ENCODE measurements at places on chromosomes 11 and 22.

- no peak for DNase-seq
Measured at GRCh38 chr11:73976451-73977151, 6.0 kb downstream of the UCP2 start.

- no peak for DNase-seq
Measured at GRCh38 chr11:117519170-117519569, 191.5 kb downstream of the CEP164 start.

DNA sequence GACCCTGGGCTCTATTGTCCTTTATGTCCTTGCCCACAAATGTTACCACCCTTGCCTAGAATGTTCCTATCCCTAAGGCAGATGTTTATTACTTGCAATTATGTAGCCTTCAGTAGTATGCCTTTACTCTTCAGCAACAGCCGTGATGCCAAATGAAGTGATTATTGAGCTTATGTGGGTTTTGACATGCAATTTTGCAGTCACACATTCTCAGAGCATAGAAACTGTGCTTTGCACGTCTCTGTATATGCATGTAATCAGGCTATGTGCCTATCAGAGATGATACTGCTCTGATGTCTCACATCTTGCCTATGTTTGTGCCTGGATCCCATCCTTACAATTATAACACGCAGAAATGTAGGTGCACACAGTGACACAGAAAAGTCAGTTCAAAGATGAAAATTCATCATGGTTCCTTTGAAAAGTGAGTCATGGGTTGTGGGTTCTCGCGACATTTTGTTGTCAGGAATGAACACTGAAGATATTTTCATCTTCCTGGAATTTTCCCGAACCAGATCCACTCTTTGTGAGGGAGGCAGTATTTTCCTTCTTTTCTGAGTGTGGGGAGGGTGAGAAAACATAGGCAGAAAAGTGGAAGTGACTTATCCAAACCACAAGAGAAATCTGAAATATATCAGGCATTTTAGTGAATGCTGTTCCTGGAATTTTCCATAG, 81.1 kb downstream of the BMAL1 start:
- no peak for DNase-seq

DNA sequence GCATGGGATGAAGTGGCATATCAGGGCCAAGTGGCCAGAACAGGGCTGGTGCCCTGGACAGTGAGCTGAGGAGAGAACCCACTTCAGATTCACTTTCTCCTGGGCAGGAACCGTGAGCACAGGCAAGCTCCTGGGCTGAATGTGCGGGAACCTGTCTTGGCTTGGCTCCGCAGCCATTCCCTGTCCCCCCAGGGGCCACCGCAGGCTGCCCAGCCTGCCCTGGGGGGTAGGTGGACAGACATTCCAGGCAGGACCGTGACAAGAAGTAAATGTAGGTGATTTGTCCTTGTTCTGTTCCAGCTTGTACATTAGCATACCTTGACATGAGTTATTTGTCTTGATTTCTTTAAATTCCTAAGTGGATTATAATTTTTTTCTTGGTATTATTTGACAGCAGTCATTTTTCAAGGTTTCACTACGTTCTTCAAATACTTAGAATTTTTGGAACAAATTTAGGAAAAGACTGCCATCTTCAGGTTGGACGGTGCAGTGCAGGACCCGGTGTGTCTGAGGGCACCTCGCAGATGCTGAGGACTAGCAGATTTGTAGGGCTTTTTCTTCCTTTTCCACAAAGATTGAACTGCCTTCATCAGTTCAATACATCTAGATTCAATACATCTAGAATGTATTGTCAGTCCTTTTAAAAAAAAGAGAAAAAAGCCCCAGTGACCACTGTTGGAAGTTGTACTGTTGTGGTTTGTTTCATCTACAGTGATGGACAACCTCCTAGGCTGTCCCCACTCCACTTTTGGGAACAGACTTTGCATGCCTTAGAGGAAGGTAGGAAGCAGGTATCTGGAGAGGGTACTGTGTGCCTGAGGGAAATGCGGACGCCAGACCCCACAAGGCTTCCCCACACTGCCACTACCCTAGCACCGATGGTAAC, 115.1 kb upstream of the RASSF10 start:
- peak; percentile 52 for DNase-seq

- no peak for DNase-seq
Measured at GRCh38 chr22:19706661-19707151, 7.6 kb upstream of the SEPTIN5 start.

DNA sequence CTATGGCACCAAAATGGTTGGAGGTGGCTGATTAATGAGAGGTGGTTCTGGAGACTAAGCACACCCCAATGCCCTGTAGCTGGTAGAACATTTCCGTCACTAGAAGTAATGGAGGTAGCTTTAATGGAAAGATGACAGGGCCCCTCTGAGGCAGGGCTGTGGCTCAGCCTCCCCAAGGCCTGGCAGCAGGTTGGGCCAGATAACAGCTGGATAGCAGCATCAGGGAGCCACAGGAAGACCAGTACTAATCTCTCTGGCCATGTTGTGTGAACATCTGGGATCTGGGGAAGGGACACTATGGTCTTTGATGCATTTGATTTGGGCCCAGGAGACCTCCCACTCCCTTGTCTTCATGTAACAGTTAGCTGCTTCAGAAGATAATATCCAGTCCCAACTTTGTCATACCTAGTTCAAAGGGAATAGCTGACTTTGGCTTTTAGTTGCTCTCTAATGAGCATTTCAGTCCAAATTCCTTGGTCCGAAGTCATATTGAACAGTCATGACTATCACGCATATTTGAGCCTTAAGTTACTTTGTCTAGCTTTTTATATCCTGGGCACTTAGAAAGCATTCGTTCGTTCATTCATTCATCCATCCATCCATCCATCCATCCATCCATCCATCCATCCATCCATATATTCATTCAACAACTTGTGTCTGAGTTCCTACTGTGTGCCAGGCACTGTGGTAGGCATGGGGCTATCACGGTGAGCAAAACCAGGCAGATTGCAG, 53.0 kb upstream of the LMO2 start:
- no peak for DNase-seq

- DNase-seq: no peak
Measured at GRCh38 chr22:25061605-25062376, 109.3 kb downstream of the KIAA1671 start.

DNA sequence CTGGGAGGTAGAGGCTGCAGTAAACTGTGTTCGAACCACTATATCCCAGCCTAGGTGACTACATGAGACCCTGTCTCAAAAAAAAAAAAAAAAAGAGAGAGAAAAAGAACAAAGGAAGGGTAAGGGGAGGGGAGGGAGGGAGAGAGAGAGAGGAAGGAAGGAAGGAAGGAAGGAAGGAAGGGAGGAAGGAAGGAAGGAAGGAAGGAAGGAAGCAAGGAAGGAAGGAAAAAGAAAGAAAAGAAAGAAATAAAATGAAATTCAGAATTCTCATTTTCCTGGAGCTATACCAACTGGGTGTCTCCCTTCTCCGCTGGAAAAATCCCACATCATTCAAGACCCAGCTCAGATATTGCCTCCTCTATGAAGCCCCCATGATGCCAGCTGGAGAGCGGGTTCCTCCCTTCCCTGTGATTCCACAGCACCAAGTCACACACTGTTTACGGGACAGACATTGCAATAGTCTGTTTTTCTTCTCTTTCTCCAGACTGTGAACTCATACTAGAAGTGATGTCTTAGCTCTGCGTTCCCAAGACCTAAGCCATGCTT, 3.0 kb upstream of the PPFIA1 start:
- no peak for DNase-seq

DNA sequence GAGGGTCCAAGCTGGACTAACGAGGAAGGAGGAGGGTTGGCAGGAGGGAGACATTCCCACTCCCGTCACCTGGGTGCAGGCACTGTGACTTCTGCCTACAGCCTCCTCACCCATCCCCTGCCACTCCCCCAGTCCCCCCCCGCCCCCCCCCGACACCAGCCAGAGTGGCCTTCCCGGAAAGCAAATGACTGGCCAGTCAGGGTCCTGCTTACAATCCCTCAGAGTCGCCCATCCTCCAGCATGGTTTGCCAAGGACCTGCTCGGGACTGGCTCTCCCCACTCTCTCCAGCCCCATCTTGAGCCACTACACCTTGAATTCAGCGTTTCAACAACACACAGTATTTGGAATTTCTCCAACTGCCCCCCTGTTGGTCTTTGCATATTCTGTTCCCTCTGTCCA, 59.6 kb downstream of the THAP12 start:
- no peak for DNase-seq

DNA sequence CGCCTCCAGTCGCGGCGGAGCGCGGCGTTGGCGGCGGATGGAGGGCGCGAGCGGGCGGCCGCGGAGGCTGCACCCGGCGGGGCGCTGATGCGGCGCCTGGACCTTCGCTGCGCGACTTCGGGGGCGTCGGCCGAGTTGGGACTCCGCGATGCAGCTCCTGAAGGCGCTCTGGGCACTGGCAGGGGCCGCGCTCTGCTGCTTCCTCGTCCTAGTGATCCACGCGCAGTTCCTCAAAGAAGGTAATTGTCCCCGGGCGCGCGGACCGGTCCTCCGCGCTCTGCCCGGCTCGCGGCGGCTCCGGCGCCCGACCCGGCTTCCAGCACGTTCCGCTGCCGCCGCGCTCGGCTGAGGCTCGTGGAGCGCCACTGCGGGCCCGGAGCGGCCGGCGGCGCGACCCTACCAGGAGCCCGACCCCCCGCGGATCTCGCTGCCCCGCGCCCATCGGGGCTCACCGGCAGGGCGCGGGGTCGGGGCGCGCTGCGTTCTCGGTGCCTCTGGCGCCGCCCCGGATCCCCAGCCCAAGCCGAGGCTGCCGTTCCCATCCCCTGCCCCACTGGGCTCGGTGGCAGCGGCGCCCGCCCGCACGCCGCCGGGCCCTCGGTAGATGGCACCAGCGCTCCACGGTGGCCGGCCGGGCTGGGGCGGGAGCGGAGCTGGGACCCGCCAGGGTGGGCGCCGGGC, 1251.2 kb downstream of the BRD1 start:
- DNase-seq: no peak

- DNase-seq: peak; percentile 28
Measured at GRCh38 chr22:39503630-39504029, 1.5 kb downstream of the MIEF1 start.

GRCh38 chr22:46381142-46381541, 45.6 kb downstream of the TRMU start:
- DNase-seq: no peak

DNA sequence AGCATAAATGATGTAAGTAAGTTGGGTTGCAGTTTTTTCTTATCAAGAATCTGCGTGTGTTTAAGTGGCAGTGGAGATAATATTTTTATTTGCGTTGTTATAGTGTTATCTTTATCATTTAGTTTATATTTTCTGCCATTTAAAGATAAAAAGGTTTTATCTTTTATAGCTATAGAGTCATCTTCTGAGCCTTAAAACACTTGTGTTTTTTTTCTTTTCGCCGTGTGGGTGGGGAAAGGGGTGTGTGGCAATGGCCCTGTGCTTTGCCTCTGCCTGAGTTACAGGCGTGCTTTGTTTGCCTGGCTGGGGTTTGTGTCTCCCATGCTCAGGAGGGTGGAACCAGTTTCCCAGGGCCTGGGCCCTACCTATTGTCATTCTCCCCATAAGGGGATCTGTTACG, 16.2 kb downstream of the ARHGEF12 start:
- DNase-seq: no peak

- no peak for DNase-seq
Measured at GRCh38 chr22:19789828-19790227, 29.2 kb downstream of the TBX1 start.

DNA sequence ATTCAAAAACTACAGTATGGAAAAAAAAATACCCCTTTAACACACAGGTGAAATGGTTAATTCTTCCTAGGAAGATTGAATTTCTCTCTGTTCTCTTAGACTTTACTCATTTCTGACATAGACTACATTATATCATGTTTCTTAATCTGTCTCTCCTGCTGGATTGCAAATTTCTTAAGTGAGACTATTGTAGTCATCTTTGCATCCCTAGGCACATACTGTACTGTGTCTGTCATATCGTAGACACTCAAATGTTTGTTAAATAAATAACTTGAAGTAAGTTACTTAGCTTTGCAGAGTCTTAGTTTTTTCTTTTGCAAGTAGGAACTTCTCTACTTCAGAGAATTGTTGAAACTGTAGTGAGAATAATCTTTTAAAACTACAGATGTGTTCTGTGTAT, 58.7 kb downstream of the FAM83F start:
- DNase-seq: no peak

GRCh38 chr11:11816511-11817314, 25.1 kb upstream of the USP47 start:
- no peak for DNase-seq

DNA sequence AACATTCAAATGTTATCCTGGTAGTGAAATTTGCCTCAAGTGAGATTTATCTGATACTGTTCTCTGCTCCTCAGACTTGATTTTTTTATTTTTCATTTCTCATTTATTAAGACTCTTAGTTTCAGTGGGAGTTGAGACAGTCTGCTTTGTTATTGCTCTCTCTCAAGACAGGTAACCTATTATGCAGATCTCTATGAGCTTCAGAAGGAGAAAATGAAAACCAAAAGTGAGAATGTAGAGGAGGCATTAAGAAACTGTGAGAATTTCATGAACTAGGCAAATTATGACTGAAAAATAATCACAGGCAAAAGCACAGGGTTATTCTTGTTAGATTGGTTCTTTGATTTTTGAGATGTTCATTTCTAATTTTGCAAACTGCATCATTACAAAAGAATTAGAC, 290.0 kb upstream of the CHORDC1 start:
- DNase-seq: no peak

GRCh38 chr11:9396310-9396709, 11.9 kb downstream of the IPO7 start:
- no peak for DNase-seq

DNA sequence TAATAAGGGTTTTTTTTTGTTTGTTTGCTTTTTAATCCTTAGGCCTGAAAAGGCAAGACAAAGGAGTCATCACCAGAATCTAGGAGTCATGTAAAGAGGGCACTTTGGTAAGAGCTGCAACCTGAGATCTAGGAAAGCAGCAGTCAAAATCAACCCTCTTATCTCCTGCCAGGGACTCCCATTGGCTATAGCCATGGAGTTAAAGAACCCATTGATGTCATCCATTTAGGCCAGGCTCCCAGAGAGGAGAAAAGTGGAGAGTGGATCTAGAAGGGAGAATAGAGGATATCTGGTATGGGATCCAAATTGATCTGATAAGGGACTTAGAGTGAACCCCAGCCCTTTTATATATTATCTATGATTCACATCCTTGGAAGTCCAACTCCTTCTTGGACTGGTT, 35.9 kb downstream of the ZNF215 start:
- no peak for DNase-seq

DNA sequence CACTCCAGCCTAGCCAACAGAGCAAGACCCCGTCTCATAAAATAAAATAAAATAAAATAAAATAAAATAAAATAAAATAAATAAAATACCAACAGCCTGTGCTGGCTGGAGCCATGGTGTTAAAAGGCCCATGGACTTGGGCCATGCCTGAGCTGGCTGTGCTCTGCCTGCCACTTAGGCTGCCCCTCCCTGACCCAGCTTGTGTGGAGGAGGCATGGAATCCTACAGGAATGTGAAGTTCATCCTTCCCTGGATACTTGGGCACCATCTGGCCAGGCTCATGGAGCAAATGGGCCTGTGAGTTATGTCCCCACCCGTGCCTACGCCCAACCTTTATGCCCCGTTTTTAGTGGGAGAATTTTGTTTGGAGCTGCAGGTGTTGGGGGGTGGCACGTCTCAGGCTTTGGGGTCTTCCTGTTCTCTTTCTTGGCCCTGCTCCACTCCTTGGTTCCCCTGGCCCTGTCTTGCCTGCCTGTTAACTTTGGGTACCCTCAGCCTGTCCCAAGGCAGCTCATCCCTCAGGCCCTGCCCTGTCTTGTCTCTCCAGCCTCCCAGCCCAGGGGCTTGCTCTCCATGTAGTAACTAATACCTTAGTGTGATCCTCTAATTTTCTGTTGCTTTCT, 51.3 kb downstream of the BCR start:
- no peak for DNase-seq
